Thoracic aorta (tissue), 2 donors: ENCODE measurements at places on chromosomes 7 and 10. TPM values are rescaled to one million over a fixed set of nuclear protein-coding genes. Genes with fewer than 3 reads are reported as not detected.

GRCh38 chr10:88505265-88505664, 77.9 kb downstream of the RNLS start:
- no peak for DNase-seq

- no peak for DNase-seq
Measured at GRCh38 chr10:64630534-64630933, 1109.3 kb downstream of the REEP3 start.

HPS1 gene
- 60.1 TPM for total RNA-seq

DNA sequence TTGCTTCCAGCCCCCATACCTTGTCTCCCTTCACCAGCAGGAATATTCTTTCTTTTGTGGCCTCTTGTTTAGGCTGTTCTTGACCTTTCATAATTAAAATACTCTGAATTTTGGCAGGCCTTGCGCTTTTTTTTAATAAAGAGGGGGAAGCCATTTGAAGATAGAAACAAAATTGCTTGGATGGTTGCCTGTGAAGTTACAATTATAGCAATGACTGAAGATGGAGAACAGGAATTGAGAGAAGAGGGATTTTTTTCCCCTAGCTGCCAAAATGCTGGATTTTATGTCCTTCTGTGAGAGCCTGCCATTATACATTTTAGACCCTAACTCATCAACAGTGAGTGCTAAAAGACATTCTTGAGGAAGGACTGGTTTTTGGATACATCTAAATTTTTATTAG, 24.8 kb downstream of the FGFBP3 start:
- no peak for DNase-seq

AGAP9 gene
- total RNA-seq = 13.9 TPM

- DNase-seq = no peak
Measured at GRCh38 chr10:96541921-96542320, 28.2 kb upstream of the TLL2 start.

GRCh38 chr10:62732841-62733653, 71.5 kb upstream of the ADO start:
- no peak for DNase-seq

TUBB8 gene
- total RNA-seq = not detected

FGL2 gene
- total RNA-seq = 242 TPM

DNA sequence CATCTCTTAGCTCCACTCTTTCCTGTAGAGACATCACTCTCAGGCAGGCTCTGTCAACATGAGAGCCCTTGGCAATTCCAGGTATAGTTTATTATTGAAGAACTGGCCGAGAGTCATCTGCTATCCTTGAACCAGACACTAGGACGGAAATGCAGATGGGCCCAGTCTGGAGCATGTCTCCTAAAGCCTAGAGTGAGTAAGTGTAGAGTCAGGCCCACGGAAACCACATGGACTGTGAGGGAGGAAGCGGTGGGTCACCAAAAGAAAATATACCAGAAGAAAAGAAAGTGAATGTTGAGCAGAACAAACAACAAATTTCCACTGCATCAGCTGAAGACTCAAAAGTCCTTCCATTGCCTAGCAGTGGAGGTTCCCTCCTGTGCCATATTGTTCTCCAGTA, 15.7 kb upstream of the RELN start:
- DNase-seq = no peak

DNA sequence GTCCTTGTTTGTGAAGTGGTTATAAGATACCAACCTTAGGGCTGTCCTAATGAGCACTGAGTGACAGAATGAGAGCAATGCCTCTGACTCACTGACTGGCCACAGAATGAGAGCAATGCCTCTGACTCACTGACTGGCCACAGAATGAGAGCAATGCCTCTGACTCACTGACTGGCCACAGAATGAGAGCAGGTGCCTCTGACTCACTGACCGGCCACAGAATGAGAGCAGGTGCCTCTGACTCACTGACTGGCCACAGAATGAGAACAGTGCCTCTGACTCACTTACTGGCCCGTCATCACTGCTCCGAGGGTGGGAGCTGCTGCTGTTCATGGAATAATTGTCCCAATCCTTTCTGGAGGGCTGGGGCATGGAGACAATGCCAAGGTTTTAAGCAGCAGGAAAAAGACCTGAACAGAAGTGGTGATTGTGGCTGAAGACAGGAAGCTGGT, 265.2 kb upstream of the PPP2R2D start:
- no peak for DNase-seq

DNA sequence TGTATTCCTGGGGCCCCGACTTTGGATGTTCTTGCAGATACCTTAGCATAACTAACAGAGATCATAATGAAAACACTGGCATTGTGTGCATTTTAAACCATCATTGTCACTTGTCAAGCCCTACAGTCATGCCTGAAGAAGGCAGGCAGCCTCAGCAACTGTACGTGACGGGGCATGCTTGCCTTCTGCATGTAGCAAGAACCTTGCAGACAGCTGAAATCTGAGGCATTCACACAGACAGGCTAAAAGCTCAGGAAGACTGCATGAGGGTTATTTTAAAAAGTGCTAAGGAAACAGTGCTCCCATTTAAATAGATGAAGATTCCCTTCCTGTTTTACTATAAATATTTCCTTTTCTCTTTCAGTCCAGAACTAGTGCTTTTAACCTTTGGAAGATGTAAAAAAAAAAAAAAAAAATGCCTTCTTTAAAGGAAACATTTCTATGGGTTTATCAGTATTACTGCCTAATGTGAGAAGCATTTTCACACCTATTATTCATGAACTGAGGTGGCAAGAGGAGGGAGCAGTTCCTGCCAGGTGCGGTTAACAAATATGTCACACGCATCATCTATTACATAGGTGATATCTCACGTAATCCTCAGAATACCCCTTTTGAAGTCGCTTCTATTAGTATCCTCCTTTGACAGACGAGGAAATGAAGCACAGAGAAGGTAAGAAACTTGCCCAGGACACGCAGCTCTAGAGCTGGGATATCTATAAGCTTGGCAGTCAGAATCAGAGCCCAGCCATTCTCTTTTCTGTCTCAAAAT, 88.1 kb downstream of the PRKCQ start:
- no peak for DNase-seq

PRPF18 gene
- 18.0 TPM for total RNA-seq

DNA sequence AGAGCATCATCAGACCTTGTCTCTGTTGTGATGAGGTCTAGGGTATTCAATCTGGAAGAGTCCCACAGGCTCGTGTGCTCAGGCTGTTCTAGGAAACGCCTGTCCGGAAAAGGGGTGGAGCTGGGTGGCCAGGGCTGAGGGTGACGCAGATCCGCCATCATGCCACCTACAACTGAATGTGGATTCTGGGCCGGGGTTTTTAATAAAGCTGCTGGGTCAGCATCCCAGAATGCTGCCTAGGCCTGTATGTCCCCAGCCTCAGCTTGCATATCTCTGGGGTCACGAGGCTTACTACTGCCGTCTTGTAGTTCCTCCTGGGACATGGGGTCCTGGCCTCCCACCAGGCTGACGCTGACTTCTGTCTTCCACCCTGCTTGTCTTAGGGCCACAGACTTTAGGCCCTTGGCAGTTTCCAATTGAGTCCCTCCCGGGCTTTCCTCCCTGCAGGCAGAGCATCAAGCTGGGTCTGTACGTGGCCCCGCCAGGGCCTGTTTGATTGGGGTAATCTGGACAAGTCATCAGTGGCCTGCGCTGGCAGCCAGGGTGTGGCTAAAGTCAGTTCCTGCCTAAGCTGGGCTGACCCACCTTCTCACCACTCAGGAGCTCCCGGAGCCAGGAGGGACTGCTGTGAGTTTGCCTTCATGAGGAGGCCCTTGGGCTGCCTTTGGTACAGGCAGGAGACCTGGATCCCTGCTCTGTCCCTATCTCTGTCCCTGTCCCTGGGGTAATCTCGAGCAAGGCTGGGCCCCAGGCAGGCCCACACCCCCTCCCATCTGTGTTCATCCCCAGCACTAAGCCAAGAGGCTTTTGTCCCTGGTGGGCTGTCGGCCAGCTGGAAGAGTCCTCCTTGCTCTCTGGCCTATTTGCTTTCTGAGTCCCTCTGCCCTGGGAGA, 79.9 kb downstream of the ZMIZ1 start:
- DNase-seq = no peak

STAG3 gene
- total RNA-seq = 0.95 TPM

DNA sequence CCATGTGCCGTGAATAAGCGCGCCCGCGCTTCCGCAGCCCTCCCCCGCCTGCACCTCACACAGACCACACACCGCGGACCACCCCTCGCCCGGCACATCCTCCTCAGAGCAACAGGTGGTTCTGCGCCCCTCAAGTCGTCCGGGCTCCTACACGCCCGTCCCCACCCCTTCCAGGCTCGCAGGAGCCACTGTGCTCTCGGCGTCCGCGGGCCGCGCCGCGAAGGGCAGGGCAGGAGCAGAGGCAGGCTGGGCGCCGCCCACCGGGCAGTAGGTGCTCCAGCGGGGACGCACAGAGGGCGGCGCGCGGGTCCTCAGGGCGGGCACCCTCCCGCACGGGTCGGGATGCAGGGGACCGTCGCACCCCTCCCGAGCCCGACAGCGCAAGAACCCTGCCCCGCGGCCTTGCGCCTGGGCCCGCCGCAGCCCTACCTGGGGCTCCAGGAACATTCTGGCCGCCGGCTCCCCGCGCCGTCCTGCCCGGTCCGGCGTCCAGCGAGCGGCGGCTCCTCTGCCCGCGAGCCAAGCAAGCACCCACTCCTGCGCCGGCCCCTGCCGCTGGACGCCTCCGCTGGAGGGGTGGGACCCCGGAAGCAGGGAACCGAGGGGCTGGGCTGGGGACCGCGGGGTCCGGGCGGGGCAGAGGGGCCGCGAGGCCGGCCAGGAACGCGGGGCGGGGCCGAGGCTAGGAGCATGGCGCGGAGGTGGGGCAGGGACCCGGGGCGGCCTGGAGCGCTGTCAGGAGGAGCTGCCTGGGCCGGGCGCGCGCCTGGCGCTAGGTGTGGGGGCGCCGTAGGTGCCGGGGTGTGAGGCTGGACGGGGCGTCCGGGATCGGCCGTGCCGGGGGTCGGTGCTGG, 37.4 kb downstream of the RASGEF1A start:
- no peak for DNase-seq

DNA sequence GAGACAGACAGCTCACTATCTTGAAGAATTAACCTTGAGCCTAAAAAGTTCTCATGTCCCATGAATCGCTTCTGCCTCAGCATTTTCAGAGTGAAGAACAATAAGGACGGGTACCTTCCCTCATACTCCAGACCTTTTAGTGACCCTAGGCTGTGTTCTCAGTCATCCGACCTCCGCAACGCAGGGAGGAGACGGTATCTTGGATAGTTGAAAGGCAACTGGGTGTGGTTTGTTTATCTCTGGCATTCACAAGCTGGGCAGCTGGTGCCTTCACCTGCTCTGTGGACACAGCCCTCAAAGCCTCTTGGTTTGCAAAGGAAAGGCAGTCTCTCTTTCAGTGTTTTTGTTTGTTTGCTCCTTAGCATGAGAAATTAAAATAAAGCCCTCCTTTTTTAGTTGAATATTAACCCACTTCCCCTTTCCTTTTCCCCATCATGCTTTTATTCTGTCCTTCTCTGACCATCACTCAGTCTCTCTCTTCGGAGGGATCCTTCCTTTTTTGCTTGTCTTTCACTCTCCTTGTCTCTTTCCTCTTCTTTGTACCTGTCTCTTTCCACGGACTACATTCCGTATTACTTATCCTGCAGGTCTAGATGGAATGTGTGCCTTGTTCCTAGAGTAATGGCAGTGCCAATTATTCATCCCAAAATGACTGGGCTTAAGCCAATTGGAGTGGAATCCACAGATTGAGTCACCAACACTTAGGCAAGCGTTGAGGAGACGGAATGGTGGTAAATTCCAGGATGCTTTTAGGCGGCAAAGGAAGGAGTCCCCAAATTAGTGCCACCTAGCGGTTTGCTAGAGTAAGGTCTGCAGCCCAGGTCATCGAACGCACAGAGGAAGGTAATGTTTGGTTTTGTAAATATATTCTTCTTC, 45.8 kb downstream of the PRR15 start:
- no peak for DNase-seq

EXOSC1 gene
- 23.4 TPM for total RNA-seq

CYP2C9 gene
- total RNA-seq = not detected

GRCh38 chr10:91073286-91073979, 147.0 kb upstream of the PCGF5 start:
- DNase-seq = no peak

DNA sequence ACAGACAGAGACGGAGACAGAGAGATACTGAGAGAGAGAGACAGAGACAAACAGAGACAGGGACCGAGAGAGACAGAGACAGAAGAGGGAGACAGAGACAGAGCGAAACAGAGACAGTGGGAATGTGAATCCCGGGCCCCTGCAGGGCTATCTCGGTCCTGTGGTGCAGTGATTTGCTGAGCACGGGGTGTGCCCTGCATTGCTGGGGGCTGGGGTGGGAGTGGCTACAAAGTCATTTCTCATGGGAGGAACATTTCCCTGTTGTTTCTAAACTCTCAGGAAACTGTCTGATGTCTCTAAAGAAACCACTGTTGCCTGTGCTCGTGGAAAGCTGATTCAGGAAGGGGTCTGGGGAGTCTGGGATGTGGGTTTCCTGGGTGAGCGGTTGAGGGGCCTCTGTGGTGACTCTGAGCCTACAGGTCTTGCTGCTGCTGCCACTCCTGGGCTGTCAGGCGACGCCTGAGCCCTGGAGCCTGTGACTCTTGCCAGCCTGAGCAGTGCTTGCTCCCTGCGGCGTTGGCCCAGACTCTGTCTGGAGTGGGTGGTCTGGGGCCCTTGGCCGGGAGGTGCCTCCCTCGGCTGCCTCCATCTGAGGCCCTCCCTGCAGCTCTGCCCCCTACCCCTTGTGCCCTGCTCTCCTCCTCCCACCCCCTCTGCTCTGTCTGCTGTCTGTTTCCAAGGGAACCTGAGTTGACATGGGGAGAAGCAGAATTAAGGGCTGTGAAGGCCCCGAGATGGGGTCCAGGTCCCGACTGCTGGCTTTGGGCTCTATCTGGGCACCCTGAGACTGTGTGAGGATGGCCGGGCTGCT, 292.0 kb downstream of the WDR37 start:
- DNase-seq = no peak

AOAH gene
- total RNA-seq = 22.6 TPM

DNA sequence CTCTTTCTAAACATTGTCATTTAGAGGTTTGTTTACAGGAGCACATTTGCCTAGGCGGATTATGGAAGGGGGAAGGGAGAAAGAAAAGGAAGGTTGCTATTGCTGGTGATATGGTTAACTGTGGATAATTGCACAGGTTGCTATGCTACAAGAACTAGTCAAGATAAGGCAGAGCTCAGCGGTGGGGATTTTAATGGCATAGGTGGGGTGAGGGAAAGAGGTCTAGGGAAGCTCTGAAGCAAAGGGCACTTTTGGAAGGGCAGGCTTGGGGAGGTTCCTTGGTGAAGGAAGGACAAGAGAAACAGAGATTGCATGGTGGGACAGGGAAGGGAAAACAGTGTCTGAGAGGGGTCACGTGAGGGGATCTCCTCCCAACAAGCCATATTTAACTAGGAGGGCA, 19.5 kb downstream of the HYAL4 start:
- no peak for DNase-seq

DNA sequence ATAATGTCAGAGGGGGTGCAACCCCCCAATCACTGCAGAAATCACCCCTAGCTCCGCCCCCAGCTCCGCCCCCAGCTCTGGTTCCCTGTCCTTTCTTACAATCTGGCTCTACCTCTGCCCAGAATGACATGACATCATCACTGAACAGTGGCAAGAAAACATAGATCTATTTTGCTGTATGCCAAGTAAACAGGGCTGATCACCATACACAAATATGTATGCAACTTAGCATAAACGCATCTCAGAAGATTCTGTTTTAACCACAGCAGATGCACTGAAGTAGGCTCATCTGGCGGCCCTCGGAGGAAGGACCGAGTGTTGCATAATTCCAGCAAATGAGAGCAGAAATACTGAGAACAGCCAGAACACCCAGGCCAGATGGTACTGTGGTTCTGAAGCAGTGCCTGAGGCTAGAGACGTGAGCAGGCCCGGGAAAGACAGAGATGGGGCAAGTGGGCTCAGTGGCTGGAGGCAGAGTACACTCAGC, 293.3 kb upstream of the KLF14 start:
- no peak for DNase-seq
